Esophagus squamous epithelium (tissue), 5 donors: ENCODE measurements at places on chromosomes 16 and 17.

- DNase-seq, result no peak
Observed at GRCh38 chr17:2087597-2088211, 32.8 kb downstream of the HIC1 start.

DNA sequence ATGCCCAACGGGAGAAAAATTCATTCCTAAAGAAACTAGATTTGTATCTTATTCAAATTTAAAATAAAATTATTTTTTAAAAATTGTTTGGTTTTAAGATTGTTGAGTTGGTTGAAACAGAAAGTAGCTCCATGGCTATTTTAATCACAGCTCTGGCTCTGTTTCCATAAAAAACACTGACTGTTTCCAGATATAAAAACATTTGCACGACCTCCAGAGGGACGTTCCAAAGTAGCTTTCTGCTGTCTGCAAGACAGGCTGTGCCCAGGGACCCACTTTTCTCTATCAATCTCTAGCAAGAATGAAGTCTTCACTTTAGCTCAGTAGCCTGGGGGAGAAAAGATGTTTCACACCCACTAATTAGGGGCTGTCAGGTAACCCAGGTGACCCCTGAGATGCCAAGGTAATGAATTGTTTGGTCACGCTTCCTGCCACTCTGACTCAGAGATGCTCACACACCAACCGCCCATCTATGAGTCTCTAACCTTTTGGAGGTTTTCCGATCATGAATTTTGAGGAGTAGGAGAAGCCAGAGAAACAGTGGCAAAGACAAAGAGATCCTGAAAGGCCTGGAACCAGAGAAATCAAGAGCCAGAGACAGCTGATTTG lies 220.1 kb upstream of the SOX9 start:
- no peak for DNase-seq

- DNase-seq, result no peak
Observed at GRCh38 chr16:27784351-27785306, 234.7 kb downstream of the KATNIP start.

GRCh38 chr17:64058621-64059020 lies 38.2 kb upstream of the ICAM2 start:
- DNase-seq, result no peak

GRCh38 chr17:50672831-50673551 lies 34.7 kb downstream of the ANKRD40 start:
- DNase-seq, result no peak

- DNase-seq, result no peak
Observed at GRCh38 chr16:85291302-85292148, 179.3 kb upstream of the CIBAR2 start.

DNA sequence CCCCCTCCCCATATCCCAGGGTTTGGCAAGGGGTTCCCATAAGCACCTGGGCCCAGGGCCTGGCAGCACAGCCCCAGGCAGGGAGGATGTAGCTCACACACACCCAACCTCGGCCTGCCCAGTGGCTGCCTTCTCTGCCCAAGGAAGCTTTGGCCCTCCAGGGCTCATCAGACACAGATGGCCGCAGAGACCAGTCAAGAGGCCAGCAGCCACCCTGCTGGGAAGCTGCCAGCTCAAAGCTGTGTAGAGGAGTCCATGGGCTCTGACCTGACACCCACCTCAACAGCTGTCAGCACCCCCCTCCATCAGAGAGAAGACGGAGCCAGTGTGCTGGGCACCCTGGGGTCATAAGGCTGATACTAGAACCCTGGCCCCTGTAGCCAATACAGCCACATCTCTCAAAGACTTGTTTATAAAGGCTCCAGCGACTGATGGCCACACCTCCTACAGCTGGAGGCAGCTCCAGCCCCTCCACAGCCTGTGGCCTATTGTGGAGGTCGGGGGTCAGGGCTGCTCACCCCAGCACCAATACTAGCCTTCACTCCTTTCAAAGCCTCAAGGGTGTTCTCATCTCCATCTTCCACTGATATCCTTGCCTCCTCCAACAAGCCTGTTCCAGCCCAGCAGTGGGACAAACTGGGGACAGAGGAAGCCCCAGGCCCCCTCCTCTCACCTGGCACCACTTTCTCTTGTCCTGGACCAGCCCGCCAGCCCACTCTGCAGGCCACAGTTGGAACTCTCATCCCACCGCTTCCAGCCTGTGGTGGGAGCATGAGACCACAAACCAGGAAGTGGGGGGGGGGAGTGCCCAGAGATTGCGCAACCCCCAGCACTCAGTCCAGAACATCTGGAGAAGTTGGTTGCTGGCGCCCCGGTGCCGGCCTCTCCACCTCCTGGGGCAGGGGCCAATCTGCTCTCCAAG lies 2.2 kb upstream of the MPG start:
- no peak for DNase-seq

DNA sequence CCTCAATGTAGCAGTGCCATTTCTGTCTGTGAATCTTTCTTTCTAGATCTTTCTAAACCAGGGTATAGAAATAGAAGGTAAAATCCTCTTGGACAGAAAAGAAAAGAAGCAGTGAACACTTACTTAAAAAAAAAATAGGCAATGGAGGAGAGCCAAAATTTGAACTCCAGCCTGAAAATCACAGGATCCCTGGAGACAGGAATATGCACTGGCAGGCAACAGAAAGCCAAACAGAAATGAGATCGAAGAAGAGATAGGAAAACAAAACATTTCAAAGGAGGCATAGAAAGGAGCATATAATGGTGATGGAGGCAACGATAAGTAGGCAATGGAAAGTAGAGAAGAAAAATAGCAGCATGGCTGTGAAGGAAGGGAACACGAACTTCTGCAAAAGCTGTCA lies 253.7 kb upstream of the HSBP1 start:
- DNase-seq, result no peak

DNA sequence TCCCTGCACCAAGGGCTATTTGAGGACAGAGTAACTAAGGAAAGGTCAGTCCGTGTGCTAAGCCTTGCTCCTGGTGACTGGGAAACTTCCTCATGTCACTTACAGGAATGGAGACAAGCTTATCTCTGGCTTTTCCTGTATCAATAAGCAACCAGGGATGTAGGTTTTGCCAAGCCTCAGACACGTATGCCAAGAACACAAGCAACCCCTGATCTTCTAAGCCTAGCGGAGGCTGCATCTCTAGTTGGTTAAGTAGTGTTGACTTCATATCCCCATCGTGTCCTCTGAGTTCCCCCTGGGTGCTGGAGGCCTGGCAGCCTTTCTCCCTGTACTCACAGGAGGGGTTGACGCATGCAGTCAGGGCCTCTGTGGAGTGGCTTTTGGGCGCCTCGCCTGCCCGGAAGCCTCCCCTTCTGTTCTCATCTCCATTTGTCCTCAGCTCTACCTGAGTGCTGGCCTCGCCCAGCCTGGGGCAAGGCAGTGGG lies 1.4 kb upstream of the C1QTNF1 start:
- no peak for DNase-seq

- DNase-seq, result no peak
Observed at GRCh38 chr16:70725912-70726828, 40.3 kb upstream of the MTSS2 start.

DNA sequence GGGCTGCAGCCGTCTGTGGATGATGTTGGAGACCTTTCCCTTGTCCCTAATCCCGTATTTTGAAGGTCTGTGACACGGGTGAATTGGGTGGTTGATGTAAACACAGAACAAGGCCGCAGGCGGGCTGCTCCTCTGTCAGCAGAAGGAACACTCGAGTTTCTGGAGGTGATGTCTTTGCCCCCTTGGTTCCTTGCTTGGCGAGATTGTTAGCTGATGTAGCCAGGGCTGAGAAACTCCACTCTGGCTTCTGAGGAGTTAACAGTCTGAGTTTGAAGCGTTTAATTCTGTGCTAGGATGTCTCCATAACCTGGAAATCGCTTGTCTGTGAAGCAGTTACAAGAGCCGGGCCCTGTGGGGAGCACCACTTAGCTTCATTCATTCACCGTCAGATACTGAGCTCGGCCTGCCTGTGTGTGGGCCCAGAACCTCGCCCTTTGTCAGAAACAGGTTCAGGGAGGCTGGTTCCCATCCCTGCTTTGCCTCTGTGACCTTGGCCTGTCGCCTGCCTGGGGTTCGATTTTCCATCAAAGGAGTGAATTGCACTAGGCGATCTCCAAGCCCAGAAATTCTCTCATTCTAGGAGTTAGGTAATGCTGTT lies 1.3 kb downstream of the MAPK8IP3 start:
- no peak for DNase-seq

DNA sequence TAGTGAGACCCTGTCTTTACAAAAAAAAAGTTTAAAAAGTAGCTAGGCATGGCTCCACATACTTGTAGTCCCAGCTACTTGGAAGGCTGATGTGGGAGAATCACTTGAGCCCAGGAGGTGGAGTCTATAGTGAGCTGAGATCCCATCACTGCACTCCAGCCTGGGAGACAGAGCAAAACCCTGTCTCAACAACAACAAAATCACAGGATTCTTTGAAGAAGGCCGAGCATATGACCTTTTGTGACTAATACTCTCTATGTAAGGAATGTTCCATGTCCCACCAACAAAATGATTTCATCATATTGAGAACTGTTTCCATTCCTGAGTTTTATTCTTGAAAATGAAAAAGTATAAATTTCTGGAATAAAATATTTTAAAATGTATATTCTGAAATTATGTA lies 58.9 kb upstream of the EFCAB3 start:
- DNase-seq, result no peak

- DNase-seq, result no peak
Observed at GRCh38 chr16:85935391-85935973, 36.5 kb downstream of the IRF8 start.

DNA sequence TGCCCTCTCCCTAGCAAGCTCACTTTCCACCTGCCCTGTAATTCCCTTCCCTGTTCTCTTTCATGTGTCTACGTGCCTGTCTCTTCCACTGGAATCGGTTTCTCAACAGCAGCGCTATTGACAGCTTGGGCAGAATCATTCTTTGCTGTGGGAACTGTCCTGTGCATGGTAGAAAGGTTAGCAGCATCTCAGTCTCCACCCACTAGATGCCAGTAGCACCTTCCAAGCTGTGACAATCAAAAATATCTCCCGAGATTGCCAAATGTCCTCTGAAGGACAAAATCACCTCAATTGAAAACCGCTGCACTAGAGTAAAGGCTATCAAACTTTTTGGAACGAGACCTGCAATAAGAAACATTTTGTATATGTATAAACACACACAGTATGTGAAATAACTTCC lies 41.6 kb upstream of the KSR1 start:
- DNase-seq, result no peak

GRCh38 chr17:29041571-29041970 lies 1.4 kb upstream of the PIPOX start:
- no peak for DNase-seq

DNA sequence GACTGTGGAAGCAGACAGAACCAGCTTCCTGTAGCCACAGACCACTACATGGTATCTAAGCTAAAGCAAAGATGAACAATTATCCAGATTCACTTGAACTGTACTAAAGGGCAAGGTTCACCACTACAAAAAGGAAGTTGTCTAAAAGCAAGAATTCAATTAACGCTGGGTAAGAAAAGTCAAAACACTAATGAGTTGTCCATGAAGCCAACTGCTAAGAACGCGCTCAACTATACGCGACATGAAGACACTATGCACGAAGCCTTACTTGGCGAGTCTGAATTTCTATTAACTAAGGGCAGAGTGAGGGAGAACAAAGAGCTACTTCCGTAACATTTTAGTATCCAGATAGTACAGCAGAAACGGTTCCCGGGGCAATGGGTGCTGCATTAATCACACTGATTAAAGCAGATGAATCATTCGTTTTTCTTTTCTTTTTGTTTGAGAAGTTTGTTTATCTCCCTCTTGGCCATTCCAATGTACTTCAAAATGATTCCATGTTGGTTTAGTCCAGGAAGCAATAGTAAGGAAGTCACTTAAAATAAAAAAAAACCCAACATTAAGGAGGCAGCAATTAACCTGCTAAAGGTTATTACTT lies 2.8 kb upstream of the RPS15A start:
- DNase-seq, result no peak

DNA sequence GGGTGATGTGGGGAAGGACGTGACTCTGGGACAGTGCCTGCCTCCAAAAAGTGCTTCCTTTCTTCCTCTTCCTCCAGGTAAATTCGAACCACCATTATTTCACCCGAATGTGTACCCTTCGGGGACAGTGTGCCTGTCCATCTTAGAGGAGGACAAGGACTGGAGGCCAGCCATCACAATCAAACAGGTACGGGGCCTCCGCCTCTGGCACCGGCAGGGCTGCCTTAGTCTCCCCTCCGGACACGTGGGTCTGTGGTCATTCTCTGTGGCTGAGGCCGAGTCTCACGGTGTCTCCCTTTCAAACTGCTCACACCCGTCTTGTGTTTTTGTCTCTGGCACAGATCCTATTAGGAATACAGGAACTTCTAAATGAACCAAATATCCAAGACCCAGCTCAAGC lies 10.7 kb downstream of the UBE2I start:
- no peak for DNase-seq
